ENCODE measurements at places on chromosomes 12 and 14.

DNA sequence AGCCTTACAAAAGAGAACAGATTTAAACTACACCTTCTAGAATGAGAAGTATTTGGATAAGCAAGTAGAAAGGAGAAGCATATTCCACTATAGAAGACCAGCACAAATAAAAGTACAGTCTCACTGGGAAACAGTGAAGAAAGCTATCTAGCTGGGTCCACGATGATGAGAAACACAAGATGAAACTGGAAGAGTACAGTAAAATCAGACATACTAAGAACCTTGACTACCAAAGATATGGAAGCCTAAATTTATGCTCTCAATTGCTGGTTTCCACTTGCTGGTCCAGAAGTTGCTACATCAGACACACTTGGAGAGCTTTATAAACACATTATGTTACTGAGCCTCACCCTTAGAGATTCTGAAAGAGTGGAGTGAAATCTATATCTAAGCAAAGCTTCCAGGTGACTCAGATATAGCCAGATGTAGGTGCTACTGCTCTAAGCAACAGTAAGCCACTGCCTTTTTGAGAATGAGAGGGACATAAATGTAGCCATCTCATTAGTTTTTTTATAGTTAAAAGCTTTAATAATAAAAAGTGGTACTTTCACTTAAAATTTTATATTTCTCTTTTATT is 96.3 kb upstream of the BBS10 start:
- no peak for DNase-seq

DNA sequence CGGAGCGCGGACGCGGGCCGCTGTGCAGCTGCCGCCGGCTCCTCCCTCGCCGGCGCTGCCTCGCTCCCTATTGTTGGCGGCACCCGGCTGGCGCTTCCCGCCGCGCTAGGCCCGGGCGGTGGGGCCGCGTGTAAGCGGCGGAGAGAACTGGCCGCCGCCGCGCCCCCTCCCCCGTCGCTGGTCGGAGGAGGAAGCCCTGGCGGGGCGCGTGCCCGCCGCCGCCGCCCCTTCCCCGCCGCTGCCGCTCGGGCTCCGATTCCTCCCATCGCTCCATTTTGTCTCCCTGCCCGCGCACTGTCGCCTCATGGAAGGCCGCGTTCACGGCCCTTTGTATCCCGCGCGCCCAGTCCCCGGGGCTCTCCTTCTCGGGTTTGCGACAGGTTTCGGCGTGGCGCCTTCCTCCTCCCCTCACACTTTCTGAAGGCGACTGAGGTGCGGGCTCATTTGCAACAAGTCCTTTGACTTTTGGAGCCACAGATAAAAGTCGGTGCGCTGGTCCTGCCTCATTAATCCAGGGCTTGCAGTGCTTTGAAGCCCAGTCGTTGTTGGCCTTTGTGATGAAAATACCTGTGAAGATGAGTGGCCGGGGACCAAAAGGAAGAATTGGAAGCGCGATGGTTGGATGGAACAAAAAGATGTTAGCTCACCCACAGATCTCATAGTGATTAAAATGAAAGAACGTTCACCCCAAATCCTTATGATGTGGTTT is 707 bp downstream of the CPSF6 start:
- no peak for DNase-seq

GRCh38 chr14:99273766-99274345 is 1.9 kb upstream of the BCL11B start:
- no peak for DNase-seq

GRCh38 chr12:75715682-75716081 is 204.3 kb upstream of the KRR1 start:
- no peak for DNase-seq

DNA sequence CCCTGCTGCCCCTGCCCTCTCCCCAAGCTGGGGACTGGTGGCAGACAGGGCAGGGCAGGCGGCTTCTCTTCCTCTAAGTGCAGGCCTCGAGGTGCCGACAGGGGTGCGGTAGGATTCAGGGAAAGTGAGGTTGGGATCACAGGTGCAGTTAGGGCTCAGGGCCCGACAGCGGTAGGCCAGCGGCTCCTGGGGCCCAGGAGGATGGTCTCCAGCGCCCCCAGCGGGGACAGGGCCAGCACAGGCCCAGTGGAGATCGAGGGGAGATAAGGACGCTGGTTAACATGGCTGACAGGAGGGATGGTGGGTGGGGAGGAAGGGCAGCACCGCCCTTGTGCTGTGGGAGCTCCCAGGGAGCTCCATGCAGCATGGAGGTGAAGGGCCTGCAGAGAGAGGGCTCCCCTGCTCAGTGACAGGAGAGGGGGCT is 935 bp upstream of the CRIP1 start:
- DNase-seq = peak; percentile 31

DNA sequence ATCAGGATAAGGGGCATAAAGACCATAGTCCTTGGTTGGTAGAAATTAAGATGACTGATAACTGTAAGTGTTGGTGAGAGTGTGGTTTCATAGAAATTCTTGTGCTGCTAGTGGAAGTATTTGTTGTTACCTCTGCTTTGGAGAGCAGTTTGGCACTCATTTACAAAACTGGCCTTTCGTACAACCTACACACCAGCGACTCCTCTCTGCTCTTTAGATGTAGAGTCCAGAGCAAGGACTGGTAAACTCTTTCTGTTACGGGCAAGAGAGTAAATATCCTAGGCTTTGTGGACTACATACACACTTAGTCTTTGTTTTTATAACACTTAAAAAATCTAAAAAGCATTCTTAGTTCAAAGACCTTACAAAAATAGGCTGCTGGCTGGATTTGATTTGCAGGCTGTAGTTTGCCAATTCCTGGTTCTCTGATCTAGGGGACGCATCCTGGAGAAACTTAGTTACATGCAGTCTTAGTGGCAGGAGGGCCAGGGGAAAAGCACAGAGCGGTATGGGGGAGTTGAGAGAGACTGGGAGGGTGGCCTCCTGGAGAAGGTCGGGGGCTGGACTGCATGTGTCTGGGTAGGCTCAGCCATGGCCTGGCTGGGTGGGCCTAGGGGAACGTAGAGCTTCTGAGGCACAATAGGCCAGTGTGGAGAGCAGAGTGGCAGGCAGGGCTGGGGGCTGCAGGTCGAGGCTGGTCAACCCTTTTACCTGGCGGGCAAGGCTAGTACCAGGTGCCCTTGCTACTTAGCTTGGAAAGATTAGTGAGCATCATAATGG is 55.3 kb upstream of the AMN start:
- DNase-seq = no peak

GRCh38 chr12:112848972-112849371 is 57.4 kb downstream of the RPH3A start:
- DNase-seq = no peak

DNA sequence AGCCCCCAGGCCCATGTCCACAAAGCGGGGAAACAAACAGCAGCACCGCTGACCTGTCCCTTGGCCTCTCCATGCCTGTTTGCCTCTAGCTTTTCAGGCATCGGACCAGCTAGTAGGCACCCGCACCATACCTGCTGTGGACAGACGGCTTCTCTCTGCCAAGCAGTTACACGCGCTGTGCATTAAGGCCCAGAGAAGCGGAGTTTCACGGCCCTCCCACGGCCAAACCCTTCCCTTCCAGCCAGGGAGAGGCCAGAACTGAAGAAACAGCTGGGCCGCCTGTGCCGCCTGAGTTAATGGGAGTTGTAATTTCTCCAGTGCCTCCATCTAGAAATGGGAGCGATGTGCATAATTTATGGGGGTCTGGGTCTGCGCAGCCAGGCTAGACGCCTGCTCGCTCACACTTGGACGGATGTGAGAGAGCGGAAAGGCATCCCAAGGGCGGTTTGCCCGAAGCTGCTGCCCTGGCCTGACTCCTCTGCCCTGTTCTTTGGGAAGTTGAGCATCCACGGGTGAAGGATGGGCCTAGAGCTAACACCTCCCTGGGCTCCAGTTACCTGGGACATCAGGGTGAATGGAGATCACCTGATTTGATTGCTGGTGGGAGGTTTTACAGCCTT is 89.7 kb upstream of the BCL11B start:
- no peak for DNase-seq

DNA sequence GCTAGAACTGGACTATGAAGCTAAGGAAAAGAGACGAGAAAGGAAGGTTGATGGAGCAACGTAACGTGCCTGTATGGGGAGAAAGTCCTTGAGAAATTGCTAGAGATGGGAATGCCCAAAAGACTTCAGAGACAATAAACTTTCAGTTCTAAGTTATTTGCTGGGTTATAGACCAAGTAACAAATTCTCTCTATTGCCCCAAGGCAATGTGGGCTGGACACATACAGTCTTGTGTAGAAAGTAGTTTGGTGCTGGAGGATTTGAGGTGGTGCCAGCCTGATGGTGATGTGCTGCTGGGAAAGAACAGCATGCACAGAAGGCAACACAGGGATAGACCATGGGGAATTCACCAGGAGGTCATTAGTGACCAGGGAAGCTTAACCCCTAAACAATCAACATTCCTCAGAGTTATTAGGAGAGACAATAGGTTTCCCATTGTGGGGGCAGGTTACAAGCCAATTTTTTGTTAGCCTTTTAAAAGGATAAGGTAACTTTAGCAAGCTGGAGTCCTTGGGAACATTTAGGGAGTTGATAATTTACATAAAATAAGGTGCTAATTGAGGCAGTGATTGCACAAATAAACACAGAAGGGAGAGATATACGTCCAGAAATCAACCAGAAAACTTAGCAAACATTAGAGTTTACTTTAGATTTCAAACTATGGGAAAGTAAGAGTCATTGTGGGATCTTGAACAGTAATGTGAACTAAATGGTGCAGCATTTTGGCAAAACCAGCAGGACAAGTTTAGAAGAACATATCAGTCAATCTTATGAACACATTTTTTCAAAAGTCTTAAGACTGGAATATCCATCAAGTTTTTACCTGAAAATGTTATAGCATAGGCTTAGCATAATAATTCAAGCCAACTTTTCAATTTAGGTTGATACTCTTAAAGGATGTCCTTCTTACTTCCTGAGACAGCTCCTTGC is 61.4 kb downstream of the LMNTD1 start:
- DNase-seq = no peak

- DNase-seq = no peak
Measured at GRCh38 chr12:64450057-64450640, 1.8 kb upstream of the TBK1 start.

DNA sequence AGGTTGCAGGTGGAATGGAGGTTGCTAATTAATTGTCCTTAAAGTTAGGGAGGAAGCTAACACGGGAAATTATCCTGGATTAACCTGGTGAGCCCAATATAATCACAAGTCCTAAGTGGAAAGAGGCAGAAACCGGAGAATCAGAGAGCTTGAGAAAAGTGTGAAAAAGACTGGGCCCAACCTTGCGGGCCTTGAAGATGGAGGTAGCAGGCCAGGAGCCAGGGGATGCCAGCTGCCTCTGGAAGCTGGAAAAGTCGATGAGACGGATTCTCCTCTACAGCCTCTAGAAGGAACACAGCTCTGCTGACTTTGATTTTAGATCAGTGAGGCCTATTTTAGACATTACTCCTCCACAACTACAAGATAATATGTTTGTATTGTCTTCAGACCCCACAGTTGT is 2.1 kb downstream of the SDR9C7 start:
- no peak for DNase-seq

DNA sequence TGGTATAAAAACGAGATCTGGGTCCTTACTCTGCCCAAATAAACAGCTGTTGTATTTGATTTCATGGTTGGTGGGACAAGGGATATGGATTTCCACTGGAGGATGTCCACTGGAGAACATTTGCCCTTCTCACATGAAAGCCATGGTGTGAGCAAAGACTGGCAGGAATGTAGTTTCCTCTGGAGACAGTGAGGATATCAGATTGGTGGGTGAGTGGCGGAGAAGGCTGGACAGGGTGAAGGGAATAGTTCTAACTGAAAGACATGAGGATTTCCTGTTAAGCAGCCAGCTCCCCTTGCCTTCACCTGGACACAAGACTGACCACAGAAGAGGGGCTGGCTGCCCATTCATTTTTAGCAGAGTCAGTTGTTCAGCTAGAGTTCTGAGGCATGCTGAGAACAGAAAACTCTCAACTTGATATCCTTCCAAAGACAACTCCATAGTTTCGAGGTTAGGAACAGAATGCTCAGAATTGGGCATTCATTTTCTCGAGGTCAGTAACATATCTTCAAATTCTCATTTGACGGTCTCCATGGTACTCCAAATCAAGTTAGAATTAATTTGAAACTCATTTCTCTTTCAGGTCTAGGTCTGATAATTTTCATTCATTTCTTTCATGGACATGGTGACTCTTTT is 365.7 kb downstream of the LRIG3 start:
- DNase-seq = no peak

DNA sequence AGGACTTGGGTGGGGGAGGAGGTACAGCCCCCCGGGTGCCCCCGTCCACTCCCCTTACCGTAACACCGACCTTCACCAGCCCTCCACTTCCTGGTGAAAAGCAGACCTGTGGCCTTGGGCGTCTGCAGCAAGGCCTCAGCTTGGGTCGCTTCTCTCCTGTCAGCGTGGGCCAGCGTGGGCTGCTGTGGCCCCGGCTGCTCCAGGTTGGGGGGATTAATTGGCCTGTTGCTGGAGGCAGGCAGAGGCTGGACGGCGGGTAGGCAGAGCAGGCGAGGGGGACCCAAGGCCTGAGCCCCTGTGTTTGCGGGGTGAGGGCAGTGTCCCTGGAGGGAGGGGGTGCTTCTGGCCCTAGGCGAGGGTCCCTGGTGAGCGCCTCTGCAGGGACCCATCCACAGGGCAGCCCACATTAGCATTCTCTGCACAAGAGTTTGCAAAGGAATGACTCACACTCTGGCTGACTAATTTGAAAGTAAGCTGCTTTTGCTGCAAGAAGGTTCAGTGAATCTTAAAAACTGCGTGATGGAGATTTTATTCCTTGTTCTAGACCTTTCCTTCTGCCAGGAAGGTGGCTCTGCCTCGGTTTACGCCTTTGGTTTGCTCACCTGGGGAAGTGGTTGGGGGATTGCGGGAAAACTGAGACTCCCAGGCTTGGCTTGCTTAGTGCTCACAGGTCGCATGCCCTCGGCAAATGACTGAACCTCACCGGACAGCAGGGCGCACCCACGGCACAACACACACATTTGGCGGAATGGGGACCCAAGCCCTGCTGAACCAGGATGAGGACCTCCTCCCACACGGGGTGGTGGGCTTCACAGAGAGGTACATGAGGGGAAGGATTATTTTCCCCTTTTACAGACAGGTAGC is 37.9 kb upstream of the DLK1 start:
- DNase-seq = no peak

DNA sequence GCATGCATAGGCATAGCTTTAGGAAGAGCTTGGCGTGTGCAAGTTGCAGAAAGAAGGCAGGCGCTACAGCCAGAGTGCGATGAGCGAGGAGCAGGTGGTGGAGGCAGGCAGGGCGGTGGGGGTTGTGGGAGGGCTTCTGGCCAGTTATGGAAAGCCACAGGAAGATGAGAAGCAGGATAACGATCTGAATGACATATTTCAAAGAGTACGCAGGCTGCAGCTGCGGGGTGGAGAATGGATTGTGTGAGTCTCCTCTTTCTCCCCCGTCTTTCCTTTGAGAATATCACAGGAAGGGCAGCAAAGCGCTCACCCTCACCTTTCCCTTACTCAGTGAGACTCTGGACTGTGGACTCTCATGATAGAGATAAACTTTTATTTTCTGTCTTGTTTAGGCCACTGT is 48.7 kb upstream of the PLXNC1 start:
- DNase-seq = peak; percentile 77

DNA sequence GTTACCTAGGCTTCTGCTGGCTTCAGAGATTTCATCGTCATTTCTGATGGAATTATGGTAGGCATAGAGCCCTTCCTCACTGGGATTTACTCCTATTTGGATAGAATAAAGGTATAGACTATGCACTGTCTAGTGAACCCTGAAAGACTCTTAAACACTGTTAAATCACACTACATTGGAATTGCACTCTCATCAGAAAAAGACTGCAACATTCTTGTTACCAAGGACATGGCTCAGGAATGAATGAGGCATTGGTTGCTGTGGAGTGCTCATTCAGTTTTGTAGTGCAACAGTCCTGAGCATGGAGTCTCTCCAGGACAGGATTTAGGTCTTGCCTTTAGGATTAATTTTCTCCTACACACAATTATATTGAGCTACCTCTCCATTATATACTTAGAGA is 483.0 kb downstream of the NRXN3 start:
- no peak for DNase-seq

GRCh38 chr14:61076556-61076955 is 95.5 kb downstream of the SLC38A6 start:
- no peak for DNase-seq
